ENCODE measurements at places on chromosomes 16 and 17.

DNA sequence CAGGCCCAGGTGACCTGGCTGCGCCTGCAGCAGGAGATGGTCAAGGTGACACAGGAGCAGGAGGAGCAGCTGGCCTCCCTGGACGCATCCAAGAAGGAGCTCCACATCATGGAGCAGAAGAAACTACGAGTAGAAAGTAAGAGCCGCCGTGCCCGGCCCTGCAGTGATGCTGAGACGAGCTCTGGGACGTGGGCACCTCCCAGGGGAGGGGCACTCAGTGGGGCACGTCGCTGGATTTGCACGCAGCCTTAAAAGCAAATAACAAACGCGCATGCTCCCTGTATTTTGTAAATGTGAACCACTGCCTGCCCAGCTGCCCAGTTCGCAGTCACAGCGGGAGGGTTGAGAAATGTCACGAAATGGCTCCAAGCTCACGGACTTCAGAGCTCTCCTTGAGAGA is 15.3 kb upstream of the GAA start:
- no peak for DNase-seq

DNA sequence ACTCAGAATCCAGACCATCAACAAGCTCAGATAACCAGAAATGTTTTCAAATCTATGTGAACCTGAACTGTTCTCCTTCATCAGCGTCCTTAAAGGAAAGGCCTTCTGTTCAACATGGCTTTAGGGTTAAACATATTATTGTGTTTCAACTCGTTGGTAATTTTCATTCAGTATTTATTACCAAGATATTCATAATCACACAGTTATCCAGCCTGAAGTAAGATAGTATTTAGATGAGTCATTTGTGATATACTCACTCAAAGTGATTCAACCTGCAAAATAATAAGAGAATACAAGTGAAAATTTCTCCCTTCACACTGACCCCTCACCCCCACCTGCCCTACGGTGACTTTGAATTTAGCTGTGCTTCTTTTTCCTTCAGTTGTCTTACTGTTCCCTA is 3.0 kb downstream of the CYLD start:
- no peak for DNase-seq

- DNase-seq: no peak
Measured at GRCh38 chr16:78566397-78567073, 467.1 kb downstream of the WWOX start.

DNA sequence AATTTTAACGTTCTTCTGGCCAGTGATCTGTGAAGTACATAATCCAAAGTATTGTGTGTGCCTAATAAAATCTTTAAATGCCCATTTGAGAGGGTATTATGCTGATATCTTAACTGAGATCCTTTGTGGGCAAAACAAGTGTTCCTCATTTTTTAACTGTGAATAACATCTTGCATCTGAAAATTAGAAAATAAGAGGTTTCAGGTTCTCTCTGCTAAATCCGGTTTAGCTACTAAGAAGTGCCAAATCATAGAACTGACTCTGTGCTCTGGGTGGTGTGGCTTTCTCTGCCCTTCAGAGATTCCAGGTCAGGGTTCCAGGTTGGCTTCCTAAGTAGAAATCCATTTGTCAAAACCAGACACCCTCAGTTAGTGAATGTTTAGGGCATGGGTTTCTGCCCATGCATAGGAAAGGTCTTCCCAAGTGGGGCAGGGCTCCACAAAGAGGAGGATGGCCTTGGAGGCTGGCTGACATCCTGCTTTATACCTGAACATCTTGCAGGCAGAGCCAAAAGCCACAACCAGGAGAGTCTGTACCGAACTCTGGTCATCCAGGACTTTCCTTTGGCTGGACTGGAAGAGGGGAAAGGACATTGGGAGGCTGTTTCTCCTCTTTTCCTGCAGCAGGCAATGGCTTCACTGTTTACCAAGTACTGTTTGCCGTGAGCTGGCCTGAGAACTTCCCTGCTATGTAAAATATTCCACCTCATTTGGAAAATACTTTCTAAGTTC is 8.5 kb downstream of the ALDH3A2 start:
- no peak for DNase-seq

- no peak for DNase-seq
Measured at GRCh38 chr17:29544066-29544465, 22.8 kb downstream of the ABHD15 start.

DNA sequence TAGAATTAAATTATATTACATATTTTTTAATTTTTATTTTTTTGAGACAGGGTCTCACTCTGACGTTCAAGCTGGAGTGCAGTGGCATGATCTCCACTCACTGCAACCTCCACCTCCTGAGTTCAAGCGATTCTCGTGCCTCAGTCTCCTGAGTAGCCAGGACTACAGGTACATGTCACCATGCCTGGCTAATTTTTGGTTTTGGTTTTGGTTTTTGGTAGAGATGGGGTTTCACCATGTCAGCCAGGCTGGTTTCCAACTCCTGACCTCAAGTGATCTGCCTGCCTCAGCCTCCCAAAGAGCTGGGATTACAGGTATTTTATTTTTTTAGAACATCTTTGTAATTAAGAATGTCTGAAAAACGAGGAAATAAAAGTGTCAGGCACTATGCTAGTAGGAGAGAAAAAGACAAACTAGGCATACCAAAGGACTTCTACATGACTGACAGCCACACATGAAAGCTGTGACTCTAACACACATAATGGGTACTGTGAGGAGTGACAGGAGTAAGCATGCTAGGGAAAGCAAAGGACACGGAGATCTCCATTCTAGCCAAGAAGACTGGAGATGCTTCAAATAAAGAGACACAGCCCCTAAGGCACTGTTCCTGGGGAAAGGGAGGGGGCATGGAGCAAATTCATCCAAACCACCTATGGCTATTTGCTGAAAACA is 7.3 kb downstream of the GNA13 start:
- DNase-seq: no peak

Data from brain pericyte (primary cell).